ENCODE measurements at places on chromosomes 1 and 21.
A peak's percentile ranks its signal among the peaks of the same experiment; 100 is the strongest.

- DNase-seq = no peak
Observed at GRCh38 chr1:147824798-147825197, 64.4 kb upstream of the GJA5 start.

GRCh38 chr1:231189683-231190270 is 27.9 kb downstream of the TRIM67 start:
- DNase-seq = no peak

- peak; percentile 94 for DNase-seq
Observed at GRCh38 chr1:179369751-179370341, 4.1 kb downstream of the AXDND1 start.

DNA sequence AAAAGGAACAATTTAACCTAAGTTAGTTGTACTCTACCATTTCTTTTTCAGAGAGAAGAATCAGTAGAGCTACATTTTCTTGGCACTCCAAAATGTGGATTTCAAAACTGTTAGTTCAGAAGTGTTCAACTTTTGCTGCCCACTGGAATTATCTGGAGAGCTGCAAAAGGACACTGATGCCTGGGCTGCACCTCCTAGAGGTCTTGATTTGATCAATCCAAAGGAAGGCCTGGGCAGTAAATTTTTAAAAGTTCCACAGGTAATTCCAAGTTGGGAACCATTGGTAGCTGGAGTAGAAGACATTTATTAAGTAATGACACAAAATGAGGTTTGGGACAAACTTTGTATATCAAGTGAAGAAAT is 79.3 kb upstream of the HMCN1 start:
- no peak for DNase-seq

DNA sequence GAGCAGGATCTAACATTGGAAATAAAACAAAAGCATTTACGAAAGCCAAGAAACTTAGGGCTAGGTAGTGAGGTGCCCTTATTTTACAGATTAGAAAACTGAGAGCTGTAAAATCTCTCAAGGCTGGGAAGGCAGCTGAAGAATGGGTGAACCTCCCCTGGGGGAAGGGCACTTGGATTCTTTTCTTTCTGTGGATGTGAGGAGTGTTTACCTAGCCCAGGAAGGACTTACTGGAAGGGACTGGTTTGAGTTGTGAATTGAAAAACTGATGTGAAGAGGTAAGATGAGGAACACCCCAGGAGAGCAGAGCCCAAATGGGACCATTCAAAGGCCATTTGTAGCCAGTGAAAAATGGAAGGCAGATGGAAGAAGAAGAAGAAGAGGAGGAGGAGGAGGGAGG is 74.7 kb upstream of the NGF start:
- no peak for DNase-seq

DNA sequence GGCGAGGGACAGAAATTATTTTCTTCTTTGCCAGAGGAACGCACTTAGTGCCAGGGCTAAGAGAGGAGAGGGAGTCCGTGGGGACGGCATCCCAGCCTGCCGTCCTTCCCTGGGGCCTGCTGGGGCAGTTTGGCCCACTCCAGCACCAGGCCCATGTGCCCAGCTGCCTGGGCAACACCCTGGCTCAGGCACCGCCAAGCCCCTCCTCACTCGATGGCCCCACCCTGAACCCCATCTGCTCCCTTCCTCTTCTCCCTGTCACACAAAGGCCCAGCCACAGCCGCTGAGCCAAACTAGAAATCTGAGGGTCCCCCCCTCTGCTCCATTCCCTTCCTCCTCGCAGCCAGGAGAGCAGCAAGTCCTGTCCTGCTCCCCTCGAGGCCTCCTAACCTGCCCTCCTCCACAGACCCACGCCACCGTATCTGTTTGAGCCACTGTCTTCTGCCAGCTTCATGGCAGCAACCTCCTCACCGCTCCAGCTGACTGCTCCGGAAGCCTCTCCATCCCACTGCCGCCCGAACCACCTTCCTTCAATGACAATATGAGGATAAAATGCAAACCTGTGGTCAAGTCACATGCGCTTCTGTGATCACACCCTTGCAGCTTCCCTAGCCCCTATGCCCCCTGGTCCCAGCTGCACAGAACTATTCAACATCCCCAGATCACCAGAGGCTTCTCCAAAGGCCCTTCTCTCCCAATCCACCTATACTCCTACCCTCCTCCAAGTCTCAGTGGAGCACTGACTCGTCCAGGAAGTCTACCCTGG is 8.4 kb upstream of the TNNI1 start:
- DNase-seq = no peak

GRCh38 chr1:40652979-40653378 is 12.5 kb downstream of the RIMS3 start:
- no peak for DNase-seq

DNA sequence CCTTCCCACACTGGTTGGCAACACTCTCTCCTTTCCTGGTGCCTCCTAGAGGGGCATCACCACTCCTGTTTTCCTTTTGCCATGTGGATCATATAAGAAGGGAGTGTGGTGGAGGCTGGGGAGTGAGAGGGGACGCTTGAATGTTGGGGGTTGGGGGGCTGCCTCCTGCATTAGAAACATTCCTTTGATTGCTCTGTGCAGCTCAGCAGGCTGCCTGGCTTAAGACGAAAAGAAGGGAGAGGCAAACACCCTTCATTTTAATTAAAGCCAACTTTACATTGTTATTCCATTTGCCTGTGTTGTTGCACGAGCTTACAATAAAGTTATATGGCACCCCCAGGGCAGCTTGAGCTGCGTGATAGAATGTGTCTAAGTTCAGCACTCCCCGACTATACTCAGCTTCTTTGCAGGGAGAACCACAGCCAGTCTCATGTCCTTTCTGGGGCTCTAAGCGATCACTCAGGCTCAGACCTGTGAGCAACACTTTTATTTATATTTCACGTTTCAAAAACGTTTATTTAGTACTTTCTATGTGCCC is 57.4 kb downstream of the FOXD2 start:
- DNase-seq = no peak

DNA sequence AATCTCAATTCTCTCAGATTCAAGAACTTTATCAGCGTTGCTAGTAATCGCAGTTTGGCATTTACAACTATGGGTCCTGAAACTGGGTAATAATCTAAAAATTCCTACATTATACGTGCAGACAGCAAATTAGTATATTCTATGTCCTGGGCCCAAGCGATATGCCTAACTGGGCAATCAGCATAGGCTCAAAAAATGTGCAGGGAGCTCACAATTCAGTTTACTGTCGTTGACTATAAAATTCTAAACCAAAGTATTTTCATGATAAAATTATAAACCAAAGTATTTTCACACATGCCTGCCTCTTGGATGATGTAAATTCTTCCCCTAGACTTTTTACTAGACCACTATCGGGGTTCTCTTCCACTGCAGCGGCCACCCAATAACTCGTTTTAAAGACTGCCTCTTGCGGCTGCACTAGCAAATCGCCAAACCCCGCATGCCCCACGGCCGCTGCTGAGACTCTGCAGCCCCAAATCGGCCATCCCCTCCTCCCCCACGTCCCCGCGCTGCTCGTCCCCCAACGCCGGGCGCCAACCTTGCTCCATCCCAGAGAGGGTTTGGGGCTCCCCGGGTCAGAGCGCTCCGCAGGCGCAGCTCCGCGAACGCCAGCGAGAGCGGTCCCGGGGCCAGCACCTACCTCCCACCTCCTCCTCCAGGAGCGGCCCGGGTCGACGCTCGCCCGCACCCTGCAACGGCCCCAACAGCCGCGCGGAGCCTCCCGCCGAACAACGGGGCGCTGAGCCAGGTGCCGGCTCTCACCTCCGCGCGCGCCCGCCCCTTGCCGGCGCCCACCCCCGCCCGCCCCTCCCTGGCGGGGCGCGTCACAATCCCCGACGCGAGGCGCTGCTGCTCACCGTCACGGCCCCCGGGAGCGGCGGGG is 506 bp downstream of the SSX2IP start:
- peak; percentile 75 for DNase-seq

DNA sequence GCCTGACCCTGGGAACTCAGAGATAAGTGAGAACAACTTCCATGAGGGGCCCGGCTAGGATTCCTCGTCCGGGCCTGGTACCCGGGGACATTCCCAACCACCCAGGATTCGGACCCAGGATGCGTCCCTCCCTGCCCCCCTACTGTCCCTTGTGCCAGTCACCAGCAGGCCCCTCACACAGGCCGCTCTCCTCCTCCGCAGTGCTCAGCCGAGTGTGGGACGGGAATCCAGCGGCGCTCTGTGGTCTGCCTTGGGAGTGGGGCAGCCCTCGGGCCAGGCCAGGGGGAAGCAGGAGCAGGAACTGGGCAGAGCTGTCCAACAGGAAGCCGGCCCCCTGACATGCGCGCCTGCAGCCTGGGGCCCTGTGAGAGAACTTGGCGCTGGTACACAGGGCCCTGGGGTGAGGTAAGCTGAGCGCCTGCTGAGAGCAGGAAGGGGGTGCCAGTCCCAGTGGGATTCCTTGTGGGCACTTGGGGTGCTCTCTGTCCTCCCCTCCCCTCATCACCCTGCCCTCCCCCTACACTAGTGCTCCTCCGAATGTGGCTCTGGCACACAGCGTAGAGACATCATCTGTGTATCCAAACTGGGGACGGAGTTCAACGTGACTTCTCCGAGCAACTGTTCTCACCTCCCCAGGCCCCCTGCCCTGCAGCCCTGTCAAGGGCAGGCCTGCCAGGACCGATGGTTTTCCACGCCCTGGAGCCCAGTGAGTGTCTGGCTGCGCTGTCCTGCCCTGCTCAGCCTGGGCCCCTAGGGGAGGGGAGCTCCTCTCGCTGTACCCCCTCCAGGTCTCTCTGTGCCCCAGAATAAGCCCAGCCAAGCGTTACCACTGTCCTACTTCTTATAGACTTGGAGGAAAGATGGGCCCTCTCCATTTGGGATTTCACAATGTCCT is 9.8 kb downstream of the ADAMTSL4 start:
- DNase-seq = no peak

- DNase-seq = no peak
Observed at GRCh38 chr1:174967845-174968705, 31.7 kb upstream of the CACYBP start.

DNA sequence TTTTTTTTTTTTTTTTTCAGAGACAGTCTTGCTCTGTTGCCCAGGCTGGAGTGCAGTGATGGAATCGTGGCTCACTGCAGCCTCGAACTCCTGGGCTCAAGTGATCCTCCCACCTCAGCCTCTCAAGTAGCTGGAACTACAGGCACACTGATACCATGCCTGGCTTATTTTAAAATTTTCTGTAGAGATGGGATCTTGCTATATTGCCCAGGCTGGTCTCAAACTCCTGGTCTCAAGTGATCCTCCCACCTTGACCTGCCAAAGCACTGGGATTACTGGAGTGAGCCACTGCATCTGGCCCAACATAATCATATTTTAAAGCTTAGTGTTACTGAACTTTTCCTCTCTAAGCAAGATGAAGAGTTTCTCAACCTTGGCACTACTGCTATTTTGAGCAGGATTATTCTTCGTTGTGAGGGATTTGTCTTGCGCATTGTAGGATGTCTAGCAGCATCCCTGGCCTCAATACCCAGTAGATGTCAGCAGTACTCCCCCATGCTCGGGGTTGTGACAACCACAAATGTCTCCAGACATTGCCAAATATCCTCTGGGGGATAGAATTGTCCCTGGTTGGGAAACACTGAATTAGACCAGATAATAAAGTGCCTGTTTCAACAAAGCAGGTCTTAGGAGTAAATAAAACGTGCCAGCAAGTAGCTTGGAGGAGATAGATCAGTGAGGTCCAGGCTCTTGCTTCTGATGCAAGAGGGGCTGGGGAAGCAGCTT is 15.1 kb upstream of the THRAP3 start:
- DNase-seq = no peak

DNA sequence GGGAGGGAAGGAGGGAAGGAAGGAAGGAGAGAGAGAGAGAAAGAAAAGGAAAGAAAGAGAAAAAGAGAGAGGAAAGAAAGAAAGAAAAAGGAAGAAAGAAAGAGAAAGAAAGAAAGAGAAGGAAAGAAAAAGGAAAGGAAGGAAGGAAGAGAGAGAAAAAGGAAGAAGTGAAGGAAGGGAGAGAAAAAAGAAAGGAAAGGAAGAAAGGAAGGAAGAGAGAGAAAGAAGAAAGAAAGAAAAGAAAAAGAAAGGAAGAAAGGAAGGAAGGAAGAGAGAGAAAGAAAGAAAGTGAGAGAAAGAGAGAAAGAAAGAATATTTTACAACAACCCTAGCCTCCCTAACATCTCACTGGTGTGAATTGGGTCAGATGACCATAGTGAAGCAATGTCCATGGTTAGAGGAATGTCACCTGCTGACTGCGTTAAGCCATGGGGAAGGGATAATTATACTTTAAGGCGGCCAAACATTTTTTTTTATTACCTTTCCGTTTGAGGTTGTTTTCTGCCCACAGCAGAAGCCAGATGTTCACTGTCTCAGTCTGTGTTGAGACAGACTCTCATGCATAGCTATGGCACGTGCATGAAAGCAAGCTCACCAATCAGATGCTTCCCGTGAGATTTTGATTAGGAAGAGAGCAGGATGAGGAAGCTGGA is 76.4 kb downstream of the SNRPE start:
- no peak for DNase-seq

- DNase-seq = peak; percentile 1
Observed at GRCh38 chr1:174058624-174059023, 36.5 kb upstream of the RC3H1 start.

DNA sequence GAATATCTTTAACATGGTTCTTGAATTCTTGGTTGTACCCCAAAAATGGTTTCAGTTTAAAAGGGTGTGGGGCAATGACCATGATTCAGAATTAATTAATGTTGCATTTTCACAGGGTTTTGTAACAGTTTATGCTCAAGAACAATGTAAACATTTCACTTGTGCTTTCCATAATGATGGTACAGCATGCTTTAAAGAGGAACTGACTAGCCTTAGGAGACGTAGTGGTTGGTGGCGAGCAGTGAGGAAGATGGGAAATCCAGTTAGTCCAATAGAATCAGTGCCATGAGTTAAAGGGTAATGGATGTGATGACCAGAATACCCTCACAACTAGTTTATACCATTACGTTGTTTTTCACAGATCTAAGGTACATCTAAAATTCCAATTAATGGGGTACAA is 138.0 kb downstream of the HS2ST1 start:
- DNase-seq = no peak

DNA sequence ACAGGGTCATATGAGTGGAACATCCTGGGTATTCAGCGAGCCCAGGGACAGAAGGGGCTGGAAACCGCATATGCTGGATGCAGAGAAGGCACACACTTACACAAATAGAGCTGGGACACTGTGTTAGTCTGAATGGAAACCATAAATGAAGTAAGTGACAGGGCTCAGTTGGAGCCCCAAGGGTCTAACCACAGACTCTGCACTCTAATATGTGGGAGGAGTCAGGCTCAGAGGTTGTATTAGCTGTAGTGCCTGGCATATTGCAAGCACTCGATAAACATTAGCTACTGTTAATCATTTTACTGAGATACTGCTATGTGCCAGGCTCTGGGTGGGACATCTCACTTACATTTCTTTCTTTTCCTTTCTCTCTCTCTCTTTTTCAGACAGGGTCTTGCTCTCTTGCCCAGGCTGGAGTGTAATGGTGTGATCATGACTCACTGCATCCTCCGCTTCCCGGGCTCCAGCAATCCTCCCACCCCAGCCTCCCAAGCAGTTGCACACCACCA is 6.5 kb upstream of the OLIG1 start:
- no peak for DNase-seq

GRCh38 chr21:44615911-44616590 is 4.2 kb downstream of the KRTAP10-8 start:
- DNase-seq = no peak

GRCh38 chr1:56098946-56099345 is 480.4 kb downstream of the PLPP3 start:
- peak; percentile 21 for DNase-seq

GRCh38 chr1:8006037-8006963 is 19.8 kb downstream of the ERRFI1 start:
- DNase-seq = peak; percentile 29

- DNase-seq = no peak
Observed at GRCh38 chr1:47630346-47630745, 192.5 kb downstream of the FOXD2 start.

Measured in adipocyte (in vitro differentiated cells).